ENCODE measurements at places on chromosomes 12 and 14. TPM values are rescaled to one million over a fixed set of nuclear protein-coding genes. Genes with fewer than 3 reads are reported as not detected.
A peak's percentile ranks its signal among the peaks of the same experiment; 100 is the strongest.

The ART4 gene
- total RNA-seq = not detected

The DLK1 gene
- total RNA-seq = not detected

The MIP gene
- 0.15 TPM for total RNA-seq

The MYBPC1 gene
- total RNA-seq = not detected

The PTCSC3 gene
- not detected for total RNA-seq

The INHBC gene
- total RNA-seq = not detected

The GALNT16 gene
- total RNA-seq = 1.1 TPM

The SERPINA3 gene
- 46.4 TPM for total RNA-seq

The RNASE7 gene
- not detected for total RNA-seq

The STAB2 gene
- total RNA-seq = not detected

The FGF6 gene
- not detected for total RNA-seq

DNA sequence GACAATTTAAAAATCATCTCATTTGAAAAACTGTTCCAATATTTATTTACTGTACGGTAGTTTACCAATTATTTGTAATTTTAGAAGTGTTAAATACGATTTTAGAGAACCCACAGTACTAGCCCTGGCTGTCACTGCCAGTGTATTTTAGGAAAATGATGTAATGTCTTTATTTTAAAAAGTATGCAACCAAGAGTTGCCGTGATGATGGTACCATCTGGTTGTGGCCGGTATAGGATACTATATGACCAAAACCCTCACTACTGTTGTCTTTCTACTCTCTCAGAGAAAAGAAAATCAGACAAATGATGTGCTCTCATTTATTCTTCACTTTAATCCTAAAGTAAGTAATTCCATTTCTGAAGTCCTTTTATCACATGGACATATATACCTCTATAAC is 395.0 kb downstream of the FOXG1 start:
- DNase-seq = no peak

- no peak for DNase-seq
These were observed 357.6 kb downstream of the RPS29 start for GRCh38 chr14:49228552-49228951.

DNA sequence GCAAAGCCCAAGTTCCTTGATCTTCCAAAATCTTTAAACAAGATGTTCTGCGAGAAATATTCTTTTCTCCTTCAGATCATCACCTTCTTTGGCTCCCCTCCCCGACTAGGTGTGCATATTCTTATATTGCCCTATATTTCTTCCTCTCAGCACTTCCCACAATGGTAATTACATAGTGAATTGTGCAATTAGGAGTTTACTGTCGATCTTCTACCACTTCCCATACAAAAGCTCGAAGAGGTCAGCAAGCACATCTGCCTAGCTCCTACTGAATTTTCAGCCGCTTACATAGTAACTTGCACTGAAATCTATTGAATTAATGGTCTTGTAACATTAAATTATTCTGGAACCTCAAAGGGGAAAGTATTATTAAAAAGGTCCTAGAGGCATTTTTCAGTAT is 16.7 kb downstream of the OSBPL8 start:
- no peak for DNase-seq

DNA sequence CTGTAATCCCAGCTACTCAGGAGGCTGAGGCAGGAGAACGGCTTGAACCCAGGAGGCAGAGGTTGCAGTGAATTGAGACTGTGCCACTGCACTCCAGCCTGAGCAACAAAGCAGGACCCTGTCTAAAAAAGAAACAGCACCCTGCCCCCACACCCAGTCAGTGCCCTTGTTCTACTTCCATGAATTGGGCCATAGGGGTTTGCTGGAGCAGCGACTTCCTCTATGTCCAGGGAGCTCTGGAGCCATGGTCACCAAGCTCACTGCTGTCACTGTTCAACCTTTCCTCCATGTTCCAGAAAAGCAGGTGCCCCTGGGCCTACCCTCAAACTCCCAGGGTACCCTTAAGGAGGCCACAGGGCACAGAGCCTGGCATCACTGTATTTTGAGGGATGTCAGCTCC is 116.8 kb downstream of the RIN3 start:
- no peak for DNase-seq

GRCh38 chr14:88834883-88835431 is 10.5 kb downstream of the TTC8 start:
- DNase-seq = peak; percentile 61

GRCh38 chr12:11732023-11732422 is 82.5 kb downstream of the ETV6 start:
- DNase-seq = no peak

GRCh38 chr14:24416932-24417619 is 12.4 kb downstream of the CBLN3 start:
- no peak for DNase-seq

GRCh38 chr12:105858981-105859710 is 279.6 kb downstream of the NUAK1 start:
- DNase-seq = no peak

GRCh38 chr14:53924753-53925152 is 31.9 kb downstream of the BMP4 start:
- DNase-seq = peak; percentile 100

- no peak for DNase-seq
These were observed 37.5 kb upstream of the PTGR2 start for GRCh38 chr14:73814153-73814552.

DNA sequence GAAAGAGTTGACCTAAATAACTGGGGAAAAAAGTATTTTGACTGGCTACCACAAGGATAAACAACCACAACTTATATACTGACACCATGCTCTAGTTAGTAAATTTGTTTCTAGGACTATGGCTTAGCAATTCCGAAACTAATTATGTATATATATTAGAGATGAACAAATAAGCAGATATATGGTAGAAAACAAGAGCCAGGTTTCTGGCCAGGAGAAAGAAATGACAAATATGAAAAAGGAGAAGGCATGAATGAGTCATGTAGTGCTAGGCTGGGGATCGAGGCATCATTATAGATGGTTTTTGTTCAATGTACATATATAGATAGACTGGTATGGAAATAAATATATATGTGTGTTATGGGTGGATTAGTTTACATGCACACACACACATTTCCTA is 5.5 kb upstream of the LRRC74A start:
- no peak for DNase-seq

- DNase-seq = no peak
These were observed 14.6 kb downstream of the ACTN1 start for GRCh38 chr14:68964300-68965093.

GRCh38 chr12:99380701-99381100 is 266.9 kb upstream of the GARIN6 start:
- DNase-seq = no peak

- DNase-seq = peak; percentile 41
These were observed 8.7 kb upstream of the FGD4 start for GRCh38 chr12:32390572-32391219.

- no peak for DNase-seq
These were observed 19.5 kb downstream of the PSMC1 start for GRCh38 chr14:90275820-90276219.

GRCh38 chr12:74365178-74365964 is 172.3 kb upstream of the ATXN7L3B start:
- peak; percentile 21 for DNase-seq

GRCh38 chr14:92731622-92732115 is 16.8 kb downstream of the LGMN start:
- no peak for DNase-seq

Measured in renal cortical epithelial cell (primary cell).